ENCODE measurements at places on chromosomes 13 and 19.

GRCh38 chr19:18726846-18727245 is 43.4 kb downstream of the CRTC1 start:
- no peak for DNase-seq

GRCh38 chr13:29196409-29197074 is 376.4 kb downstream of the MTUS2 start:
- no peak for DNase-seq

DNA sequence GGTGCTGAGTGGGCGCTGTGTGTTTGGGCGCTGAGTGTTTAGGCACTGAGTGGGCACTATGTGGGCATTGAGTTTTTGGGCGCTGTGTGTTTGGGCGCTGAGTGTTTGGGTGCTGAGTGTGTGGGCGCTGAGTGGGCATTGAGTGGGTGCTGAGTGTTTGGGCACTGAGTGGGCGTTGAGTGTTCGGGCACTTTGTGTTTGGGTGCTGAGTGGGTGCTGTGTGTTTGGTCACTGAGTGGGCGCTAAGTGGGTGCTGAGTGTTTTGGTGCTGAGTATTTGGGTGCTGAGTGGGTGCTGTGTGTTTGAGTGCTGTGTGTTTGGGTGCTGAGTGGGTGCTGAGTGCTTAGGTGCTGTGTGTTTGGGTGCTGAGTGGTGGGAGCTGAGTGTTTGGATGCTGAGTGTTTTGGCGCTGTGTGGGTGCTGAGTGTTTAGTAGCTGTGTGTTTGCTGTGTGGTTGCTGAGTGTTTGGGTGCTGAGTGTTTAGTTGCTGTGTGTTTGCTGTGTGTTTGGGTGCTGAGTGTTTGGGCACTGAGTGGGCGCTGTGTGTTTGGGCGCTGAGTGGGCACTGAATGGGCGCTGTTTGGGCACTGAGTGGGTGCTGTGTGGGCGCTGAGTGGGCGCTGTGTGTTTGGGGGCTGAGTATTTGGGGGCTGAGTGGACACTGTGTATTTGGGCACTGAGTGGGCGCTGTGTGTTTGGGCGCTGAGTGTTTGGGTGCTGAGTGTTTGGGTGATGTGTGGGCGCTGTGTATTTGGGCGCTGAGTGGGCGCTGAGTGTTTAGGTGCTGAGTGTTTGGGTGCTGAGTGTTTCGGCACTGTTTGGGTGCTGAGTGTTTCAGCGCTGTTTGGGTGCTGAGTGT is 47.2 kb upstream of the F7 start:
- no peak for DNase-seq

GRCh38 chr13:95485518-95486144 is 66.9 kb upstream of the CLDN10 start:
- no peak for DNase-seq

- DNase-seq = peak; percentile 97
Observed at GRCh38 chr19:8423817-8424223, 10.7 kb downstream of the MARCHF2 start.

DNA sequence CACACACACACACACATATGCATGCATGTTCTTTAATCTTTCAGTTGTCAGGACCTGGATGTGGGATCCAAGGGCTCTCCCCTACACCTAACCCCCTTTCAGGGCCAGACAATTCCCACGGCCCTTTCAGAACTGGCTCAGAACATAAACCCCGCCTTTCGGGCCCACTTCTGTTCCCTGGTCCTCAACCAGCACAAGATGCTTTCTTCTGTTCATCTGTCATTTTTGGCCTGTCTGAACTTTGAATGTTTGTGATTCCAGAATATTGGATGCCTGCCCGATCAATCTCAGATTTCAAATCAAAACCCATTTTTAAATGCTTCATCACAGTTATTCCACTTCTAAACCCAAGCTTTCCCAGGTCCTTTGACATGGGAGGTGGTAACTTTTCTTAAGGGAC is 167.3 kb downstream of the USP12 start:
- peak; percentile 19 for DNase-seq

DNA sequence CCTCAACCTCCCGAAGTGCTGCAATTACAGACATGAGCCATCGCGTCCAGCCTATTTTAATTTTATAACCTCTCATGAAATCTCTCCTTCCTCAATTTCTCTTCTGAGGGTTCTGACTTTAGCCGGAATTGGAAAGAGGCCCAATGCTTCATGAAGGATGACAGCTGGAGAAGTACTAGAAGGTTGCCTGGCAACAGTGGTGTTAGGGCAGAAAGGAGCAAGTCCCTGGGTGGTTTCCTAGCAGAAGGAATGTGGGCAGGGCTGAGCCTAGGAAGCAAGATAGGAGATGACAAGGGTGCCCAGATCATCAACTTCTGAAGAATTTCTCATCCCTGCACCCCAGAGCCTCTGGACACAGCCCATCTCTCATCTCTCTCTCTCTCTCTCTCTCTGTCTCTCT is 25.8 kb downstream of the CACNG6 start:
- peak; percentile 31 for DNase-seq
